ENCODE measurements at places on chromosomes 12 and 14.

DNA sequence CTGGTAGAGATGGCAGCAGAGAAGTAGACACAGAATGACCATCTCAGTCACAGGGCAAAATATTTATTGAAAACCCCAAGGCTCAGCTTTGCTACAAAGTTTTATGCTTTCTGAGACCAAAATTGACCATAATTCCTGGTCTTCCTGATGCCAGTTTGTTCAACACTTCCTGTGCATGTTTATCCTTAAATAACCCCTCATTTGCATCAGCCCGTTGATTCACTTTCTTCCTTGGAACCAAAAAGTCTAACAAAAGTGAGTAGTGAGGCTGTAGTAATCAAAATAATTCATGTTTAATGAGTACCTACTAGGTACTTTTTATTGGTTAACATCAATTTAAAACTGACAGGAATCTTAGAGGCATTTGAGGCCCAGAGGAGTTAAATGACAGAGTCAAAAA, 51.7 kb downstream of the TRHDE start:
- no peak for DNase-seq

- DNase-seq, result no peak
Measured at GRCh38 chr12:1829306-1829900, 9.0 kb downstream of the LRTM2 start.

DNA sequence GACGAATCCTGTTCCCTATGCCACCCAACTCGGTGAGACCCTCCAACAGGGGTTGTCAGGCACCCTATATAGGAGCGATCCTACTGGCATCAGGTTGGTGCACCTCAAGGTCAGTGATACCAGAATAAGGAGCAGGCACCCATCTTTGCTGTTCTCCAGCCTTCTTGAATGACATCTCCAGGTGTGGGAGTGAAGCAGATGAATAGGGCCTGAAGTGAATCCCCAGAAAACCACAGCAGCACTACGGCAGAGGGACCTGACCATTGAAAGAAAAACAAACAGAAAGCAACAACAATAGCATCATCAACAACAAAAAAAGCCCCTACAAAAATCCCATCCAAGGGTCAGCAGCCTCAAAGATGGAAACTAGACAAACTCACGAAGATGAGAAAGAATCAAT, 445.2 kb upstream of the ATP2B1 start:
- no peak for DNase-seq

DNA sequence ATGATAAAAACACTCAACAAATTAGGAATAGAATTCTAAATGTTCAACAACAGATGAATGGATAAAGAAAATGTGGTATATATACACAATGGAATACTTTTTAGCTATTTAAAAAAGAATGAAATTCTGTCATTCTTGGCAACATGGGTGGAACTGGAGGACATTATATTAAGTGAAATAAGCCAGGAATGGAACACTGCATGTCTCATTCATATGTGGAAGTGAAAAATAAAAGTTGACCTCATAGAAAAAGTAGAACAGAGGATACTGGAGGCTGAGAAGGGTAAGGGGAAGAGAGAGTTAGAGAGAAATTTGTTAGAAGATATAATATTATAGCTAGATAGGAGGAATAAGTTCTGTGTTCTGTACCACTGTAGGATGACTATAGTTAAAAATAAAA, 35.8 kb upstream of the ZFP36L1 start:
- no peak for DNase-seq

DNA sequence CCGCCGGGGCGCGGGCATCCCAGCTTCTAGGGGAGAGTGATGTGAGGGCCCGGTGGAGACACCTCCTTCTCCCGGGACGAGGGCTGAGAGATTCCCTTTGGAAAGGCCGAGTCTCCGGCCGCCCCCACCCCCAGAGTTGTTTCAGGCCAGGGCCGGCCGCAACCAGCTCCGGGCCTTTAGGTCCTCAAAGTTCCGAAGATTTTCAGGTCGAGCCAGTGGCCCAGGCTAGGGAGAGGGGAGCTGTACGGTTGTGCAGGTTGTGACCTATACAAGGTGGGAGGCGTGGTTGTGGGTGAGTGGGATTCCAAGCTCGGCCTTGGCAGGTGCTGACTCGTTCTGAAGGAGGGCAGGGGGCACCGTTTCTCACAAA, 18.4 kb upstream of the ANKRD33 start:
- DNase-seq, result no peak

DNA sequence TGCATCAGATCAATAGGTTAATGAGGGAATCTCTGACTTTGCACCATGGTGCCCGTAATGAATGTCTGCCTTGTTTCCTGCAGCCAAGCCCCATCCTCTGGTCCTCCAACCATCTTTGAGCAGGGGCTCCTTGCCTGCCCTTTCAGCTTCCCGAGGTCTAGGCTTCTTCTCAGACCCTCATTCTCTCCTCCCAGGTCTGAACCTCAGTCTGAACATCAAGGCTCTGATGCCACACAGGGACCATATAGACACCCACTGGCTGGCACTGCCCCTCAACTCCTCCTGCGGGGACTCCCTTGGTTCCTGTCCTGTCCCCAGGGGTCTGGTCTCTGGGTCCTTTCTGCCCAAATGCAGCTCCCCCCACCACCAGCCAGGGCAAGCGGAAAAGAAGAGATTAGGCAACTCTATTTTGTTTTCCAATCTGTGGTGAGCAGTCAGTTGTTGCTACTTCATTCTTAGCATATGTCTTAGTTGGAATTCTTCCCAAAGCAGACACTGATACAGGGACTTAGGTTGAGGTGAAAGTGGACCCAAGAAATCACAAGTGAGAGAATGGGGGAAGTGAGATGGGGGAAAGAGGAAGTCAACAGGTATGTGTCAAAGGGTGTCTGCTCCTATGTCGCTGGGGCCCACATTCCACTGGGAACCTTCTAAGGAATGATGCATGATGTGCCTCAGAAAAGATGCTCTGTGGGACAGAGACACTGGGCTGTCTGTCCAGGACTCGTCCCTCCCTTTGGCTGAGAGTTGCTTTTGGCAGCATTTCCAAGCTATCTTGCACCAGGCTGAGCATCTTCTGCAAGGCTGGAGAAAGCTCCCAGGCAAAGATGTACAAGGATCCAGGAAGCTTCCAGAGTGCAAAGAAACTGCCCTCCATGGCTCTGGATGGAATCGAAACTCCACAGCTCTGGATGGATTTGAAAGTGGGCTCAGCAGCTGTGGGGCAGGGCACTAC, 1096.5 kb upstream of the TMEM132C start:
- DNase-seq, result no peak

GRCh38 chr14:57246933-57247657, 21.6 kb downstream of the EXOC5 start:
- no peak for DNase-seq

DNA sequence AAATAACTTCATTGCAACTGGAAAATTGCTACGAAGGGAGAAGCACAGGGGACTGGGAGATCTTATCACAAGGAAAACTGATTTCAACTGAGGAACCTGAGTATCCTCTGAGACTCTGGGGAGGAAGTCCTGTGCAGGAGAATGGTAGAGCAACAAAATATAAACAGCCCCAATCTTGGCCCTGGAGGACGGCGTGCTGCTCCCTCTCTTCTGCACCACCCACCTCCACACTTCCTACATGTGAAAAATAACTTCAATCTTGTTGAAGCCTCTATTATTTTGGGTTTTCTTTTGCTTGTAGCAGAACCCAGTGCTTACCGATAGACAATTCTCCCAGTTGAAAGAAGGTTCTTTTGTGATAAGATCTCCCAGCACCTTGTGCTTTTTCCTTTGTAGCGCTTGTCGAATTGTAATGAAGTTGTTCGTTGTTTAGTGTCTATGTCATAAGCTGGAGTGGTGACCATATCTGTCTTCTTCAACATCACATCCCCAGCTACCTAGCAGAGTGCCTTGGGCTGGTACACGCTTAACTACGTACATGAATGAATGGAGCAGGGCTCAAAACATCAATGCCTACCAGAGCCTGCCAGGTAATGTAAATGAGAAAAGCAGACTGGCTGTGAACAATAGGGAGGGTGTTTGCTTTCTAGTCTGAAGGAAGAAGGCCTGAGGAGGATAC, 2.8 kb upstream of the CD4 start:
- no peak for DNase-seq

DNA sequence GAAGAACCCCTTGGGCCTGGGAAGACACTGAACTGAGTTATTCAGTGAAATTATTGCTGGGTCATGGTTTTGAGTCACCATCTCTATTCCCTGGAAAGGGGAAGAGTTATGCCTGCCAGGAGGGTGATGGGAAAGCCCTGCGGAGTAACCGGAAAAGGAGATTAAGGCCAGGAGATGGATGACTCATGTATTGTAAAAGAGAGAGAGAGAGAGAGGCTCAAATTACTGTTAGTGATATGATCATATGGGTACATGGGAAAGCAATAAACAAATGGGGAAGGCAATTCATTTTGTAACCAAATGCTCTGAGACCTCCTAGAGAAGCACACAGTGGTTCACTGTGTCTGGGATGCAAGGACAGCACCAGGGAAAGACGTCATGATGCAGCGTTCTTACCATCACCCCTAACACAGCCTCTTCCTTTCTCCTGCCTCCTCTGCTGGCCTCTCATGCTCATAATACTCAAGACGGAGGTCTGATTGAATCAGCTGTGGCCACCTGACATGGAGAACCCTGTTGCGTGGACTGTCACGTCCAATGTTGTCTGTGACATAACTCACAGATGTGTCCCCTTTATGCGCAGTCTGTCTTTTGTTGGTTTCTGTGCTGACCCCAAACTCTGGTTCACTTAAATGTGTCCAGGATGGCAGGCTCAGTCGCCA, 243.7 kb downstream of the TMEM132D start:
- DNase-seq, result no peak

GRCh38 chr12:20463913-20464524, 95.7 kb downstream of the PDE3A start:
- peak; percentile 10 for DNase-seq

DNA sequence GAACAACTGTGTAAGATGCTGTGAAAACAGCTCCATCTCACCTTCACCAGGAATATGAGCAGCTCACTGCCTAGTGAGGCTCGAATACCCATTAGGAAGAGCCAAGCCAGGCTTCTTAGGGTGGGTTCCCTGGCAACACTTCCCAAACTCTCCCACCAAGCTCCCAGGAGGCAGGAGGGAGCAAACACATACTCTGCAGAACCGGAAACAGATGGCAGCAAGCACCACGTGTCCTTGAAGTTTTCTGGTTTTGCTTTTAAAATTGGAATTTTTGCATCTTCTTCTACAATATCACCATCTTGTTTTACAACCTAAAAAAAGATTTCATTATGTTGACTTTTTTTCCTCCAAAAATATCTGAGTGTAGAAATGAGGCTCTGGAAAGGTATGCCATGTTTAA, 186.7 kb downstream of the ZFP36L1 start:
- no peak for DNase-seq

DNA sequence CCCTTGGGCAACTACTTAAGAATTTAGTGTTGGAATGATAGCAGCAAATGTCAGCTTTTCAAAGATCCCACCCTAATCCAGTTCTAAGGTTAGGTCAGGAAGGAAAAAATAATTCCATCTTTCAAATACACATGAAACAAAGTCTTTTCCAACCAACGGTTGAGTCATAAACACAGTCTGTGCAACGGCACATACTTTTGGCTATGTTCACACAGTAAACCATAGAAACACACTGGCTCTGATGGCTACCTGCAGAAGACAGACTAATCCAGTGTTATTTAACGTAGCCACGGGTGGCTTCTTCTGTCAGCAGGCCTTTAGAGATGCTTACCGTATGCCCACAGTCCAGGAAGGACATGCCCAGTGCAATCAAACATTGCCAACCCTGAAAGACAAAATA, 35.7 kb downstream of the HIGD1C start:
- no peak for DNase-seq

DNA sequence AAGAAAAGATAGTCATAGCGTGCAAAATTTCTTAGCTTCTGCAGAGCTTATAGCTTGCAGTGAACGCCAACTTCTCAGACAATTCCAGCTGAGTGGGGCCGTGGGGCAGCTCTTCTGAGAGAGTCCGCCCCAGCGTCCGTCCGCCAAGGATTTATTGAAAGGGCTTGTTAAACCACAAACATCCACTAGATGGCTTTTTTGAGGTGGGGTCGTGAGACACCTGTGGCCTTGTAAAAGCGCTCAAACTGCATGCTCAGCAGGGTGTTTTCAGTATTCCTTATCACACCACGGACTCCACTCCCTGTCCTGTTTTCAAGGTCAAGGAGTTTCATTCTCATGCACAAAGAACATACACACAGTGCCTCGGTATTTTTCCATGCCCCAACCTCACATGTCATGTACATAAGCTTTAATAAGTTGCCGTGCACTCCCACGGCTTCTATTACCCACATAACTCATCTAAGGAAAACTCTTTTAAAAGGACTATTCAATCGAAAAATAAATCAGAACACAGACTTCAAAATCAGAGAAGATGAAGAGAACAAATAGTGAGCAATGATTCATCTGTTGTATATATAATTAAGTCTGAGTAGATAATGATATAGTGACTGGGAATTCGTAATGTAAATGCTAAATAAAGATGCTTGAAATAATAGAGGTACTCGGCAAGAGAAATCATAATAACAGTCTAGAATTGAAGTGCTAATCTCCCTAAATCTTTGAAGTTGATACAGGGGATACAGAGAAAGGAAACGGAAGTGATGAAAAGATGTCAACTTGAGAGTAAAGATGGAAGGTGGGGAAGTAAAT, 46.7 kb downstream of the WBP11 start:
- peak; percentile 22 for DNase-seq

DNA sequence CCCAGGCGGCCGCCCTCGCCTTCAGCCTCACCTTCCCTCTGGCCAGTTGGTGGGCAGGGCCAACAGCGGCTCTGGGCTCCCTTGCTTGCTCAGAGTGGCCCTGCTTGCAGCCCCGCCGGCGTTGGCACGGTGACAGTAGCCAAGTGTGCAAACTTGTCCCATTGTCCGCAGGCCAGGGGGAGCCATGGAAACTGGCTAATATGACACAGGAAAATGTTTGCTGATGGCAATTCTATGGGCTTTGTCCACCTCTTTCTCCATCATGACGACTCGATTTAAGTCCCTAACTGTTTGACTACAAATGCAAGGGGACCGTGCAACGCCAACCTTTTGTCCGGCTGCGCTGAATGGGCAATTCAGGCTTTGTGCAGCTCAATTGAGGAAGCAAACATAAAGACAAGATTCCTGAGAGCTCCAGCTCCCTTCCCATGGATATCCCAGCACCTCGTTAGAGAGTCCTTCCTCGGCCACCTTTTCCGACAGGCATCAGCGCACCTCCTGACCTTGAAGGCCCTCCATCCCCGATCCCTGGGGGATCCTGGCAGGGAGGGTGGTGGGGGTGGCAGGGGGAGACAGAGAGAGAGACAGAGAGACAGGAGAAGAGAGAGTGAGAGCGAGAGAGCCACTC, 785 bp upstream of the FAM181A start:
- DNase-seq, result no peak

GRCh38 chr12:31682136-31682962, 22.9 kb downstream of the ETFBKMT start:
- DNase-seq, result peak; percentile 56
